ENCODE measurements at places on chromosomes 12 and 14.

GRCh38 chr12:52307836-52308805 lies 13.1 kb downstream of the KRT83 start:
- DNase-seq, result peak; percentile 75

- DNase-seq, result no peak
These were observed 7.8 kb upstream of the SERPINA9 start for GRCh38 chr14:94483729-94484275.

DNA sequence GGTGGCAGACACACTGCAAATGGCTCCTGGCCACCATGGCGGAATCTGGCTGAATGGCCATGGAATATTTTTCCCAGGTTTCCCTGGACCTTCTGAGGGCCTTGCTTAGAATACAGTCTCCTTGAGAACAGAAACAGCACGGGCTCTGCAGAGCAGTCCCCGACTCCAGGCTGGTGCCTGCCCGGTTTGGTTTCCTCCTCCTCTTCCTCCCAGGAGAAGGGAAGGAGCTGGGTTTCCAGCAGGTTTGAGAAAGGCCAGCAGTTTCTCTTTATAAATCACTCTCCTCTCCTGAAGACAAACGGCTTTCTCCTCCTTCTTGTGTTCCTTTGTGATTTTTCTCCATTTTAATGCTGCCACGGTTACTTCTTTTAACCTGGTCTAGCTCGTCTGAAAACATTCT lies 106.8 kb upstream of the RFLNA start:
- no peak for DNase-seq

- no peak for DNase-seq
These were observed 410.0 kb upstream of the CCDC196 start for GRCh38 chr14:66076176-66076575.

DNA sequence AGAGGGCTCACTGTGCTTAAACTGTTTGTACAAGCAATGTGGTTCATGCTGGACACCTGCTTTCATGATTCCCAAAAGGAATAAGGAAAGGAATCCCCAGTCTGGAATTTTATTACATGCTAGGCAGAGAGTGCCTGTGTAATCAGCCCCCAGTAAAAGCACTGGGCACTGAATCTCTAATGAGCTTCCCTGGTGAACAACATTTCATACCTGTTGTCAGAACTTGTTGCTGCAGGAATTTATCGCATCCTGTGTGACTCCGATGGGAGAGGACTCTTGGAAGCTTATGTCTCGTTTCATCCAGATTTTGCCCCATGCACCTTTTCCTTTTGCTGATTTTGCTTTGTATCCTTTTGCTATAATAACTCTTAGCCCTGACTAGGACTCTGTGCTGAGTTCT lies 190.2 kb upstream of the HMGA2 start:
- DNase-seq, result no peak

GRCh38 chr12:111296906-111297463 lies 71.9 kb downstream of the PHETA1 start:
- DNase-seq, result no peak

DNA sequence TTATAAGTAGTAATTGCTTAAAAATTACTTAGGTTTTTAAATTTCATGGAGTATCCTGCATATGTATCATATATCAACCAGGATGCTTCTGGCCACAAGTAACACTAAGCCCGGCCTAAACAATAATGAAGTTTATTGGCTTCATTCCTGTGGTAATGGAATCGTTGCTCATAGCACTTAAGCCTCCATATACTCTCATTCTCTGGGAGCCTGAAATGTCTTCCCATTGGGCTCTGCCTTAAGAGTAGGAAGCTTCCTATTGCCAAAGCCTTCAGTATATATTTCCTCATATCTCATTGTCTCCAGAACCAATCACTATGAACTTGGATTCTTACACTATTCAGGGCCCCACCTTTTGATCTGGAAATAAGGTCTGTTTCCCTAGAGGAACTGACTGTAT lies 83.8 kb upstream of the DNM1L start:
- no peak for DNase-seq

GRCh38 chr14:69045857-69046475 lies 66.9 kb upstream of the ACTN1 start:
- DNase-seq, result no peak

GRCh38 chr12:47801170-47801903 lies 18.4 kb downstream of the HDAC7 start:
- no peak for DNase-seq

- DNase-seq, result no peak
These were observed 184.4 kb upstream of the SLC38A2 start for GRCh38 chr12:46556819-46557524.

GRCh38 chr14:67623114-67623513 lies 3.4 kb downstream of the ARG2 start:
- no peak for DNase-seq

- DNase-seq, result no peak
These were observed 10.2 kb downstream of the PPP1R13B start for GRCh38 chr14:103836976-103837725.

DNA sequence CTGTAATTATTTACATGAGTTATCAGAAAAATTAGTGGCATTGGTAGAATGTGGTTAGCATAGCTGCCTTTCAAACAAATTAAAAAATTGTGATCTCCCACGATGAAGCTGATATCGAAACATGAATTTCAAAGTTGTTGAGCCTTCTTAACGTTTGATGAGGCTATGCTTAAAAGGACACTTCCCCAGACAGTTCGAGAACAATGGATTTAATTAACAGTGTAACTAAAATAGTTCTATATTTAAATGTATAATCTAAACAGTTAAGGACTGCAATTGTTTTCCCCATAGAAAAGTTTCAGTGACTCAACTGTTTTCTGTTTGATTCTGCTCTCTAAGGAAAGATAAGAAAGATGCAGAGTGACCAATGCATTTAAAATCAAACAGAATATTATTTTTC lies 1.6 kb downstream of the CLEC2B start:
- DNase-seq, result no peak

DNA sequence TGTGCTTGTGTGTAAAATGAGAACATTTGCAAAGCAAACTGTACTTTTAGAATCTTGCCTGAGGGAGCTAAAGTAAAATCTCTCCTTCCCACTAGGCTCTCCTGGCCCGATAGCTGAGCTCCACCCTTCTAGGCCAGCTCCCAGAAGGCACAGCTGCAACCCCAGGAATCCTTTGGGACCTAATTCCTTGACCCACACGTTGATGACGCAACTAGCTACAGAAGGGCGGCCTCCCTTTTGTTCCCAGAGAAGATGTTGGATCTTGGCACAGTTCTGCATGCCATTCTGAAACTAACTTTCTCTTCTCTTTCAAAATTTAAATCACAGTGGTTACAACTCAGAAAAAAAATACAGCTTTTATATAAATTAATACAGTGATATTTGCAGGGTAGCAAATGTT lies 268.1 kb downstream of the EGLN3 start:
- DNase-seq, result no peak

GRCh38 chr12:70549340-70550179 lies 87.7 kb downstream of the PTPRB start:
- no peak for DNase-seq

- peak; percentile 51 for DNase-seq
These were observed 983 bp downstream of the MYF6 start for GRCh38 chr12:80708259-80708974.

DNA sequence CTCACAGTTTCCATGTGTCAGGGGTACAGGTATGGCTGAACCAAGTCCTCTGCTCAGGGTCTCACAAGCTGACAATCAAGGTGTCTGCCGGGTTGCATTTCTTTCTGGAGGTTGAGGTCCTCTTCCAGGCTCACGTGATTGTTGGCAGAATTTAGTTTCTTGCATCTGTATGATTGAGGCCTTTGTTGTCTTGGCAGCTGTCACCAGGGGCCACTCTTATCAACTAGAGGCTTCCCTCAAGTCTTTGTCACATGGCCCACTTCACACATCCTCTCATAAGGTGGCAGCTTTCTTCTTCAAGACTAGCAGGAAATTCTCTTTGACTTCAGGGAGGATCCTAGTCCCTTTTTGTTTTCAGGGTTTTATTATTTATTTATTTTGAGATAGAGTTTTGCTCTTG lies 46.0 kb upstream of the FOS start:
- DNase-seq, result no peak

- DNase-seq, result peak; percentile 90
These were observed at the start of gene GLT8D2 for GRCh38 chr12:104049903-104050356. Gene GLT8D2 (minus strand): TSS chr12:104050187. CDS start chr12:104019648, 30,539 bp downstream.

DNA sequence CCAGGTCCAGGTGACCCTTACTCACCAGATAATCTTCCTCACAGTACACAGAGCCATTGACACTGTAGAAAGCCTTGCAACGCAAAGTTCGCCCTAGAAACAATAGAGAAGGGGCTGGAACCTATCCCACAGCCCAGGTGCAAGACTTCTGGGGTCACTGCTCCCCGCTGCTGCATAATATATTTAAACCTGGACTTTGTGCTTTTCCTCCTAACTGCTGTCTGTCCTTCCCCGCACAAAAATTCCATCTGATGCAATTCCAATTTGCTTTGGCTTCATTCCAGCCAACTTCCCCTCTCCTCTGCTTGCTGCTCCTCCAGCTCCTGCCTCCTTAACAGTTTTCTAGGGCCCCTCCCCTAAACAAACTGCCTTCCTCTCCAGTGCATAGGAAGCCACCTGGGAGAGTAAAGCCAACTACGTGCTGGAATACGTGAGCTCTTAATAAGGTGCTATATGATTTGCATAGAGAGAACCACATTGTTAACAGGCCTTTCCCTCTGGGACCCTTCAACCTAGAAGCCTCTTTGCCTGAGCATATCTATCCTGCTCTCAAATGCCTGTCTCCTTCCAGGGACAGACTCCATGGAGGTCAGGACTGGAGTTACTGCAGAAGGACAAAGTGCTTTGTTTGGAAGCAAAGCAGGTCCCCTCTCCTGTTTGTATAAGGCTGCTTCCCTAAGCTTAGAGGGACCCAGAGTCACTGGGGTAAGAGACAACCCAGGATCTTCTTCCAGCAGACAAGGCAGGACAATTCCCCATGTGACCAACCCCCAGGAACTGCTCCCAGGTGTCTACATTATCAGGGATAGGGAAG lies 5.5 kb downstream of the AJUBA start:
- no peak for DNase-seq

- no peak for DNase-seq
These were observed 35.8 kb upstream of the FBXO33 start for GRCh38 chr14:39467889-39468524.

DNA sequence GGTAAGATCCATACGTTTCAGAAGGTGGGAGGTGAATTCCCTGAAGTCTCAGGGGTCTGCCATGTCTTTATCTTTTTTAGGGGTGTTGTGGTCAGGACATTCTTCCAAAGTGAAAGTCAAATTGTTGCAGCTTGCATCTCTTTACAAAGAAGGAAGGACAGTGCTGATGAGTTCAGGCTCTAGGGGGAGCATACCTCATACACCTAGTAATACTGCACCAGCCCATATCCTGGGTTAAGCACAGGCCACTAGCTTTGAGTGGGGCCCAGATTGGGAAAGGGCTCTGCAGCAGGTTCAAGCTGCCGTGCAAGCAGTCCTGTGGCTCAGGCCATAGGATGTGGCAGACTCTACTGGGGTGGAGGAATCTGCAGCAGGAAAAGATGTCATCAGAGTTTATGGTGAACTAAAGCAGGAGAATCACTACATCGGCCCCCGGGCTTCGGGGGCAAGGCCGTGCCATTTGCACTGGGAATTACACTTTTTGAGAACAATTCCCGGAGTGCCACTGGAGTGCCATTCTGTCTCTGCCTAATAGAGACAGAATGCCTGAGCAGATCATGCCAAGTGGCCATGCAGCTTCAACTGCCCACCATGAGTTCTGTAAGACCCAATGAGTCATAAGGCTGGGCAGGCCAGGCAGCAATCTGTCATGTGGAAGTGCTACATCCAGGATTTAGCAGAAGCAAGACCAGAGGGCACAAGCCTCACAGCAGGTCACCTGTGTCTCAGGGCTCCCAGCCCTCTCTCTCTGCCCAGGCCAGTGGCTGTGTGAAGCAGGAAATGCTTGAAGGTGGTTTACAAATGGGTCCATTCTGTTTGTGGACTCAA lies 32.3 kb downstream of the DIO3 start:
- DNase-seq, result no peak

DNA sequence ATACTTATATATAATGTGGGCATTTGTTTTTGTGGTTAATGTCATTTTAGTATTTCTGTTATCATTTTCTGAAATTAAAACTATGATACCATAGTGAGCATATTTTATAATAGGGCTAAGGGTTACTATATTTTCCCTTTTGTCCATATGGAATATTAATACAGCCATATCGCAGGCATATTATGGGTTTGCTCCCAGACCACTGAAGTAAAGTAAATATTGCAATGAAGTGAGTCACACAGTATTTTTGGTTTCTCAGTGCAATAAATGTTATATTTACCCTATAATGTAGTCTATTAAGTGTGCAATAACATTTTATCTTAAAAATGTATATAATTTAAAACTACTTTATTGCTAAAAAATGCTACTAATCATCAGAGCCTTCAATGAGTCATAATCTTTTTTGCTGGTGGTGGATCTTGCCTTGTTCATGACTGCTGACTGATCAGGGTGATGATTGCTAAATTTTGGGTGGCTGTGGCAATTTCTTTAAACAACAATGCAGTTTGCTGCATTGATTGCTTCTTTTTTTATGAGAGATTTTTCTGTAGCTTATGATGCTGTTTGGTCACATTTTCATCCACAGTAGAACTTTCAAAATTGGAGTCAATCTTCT lies 1044.5 kb upstream of the NOVA1 start:
- no peak for DNase-seq

DNA sequence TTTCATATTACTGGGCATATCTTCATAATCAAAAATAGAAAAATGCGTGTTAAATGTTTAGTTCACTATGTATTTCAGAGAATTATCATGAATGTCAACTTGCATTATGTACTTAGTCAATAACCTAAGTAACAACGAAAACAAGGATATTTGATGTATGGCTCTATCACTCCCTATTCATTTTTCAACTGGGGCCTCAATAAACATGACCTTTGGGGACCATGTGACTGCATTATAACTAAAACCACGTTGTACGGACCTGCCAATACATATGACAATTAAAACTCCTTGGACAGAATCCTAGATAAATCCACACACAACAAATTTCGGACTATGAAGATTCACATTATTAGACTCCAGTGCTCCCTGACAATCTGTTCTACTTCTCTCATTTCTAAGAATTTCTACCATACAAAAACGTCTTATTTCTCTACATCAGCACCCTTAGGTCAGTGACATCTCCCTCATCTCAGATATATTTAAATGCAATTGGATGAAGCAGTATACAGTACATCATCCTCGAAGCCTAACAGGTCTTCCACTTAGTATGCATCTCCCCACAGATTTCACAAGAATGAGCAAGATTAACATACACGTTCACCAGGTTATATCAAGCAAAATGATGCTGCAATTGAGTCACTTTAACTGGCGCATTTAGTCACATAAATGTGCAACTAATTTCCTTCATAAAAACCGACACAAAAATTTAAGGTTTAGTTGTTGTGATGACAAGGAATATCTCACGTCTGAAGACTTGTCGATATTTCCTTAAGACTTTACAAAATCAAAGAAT lies 1.5 kb downstream of the UBE2N start:
- no peak for DNase-seq

GRCh38 chr12:1907652-1908611 lies 10.5 kb downstream of the CACNA2D4 start:
- peak; percentile 31 for DNase-seq

GRCh38 chr12:75080582-75080981 lies 129.1 kb downstream of the KCNC2 start:
- DNase-seq, result no peak

Data from left hindlimb (tissue), 1 donor.